ENCODE measurements at places on chromosomes 1 and 21. TPM values are rescaled to one million over a fixed set of nuclear protein-coding genes. Genes with fewer than 3 reads are reported as not detected.
A peak's percentile ranks its signal among the peaks of the same experiment; 100 is the strongest.

GRCh38 chr1:182484067-182484466 is 34.1 kb downstream of the RGSL1 start:
- DNase-seq = no peak

LAX1 gene
- 0.13 TPM for total RNA-seq

DNA sequence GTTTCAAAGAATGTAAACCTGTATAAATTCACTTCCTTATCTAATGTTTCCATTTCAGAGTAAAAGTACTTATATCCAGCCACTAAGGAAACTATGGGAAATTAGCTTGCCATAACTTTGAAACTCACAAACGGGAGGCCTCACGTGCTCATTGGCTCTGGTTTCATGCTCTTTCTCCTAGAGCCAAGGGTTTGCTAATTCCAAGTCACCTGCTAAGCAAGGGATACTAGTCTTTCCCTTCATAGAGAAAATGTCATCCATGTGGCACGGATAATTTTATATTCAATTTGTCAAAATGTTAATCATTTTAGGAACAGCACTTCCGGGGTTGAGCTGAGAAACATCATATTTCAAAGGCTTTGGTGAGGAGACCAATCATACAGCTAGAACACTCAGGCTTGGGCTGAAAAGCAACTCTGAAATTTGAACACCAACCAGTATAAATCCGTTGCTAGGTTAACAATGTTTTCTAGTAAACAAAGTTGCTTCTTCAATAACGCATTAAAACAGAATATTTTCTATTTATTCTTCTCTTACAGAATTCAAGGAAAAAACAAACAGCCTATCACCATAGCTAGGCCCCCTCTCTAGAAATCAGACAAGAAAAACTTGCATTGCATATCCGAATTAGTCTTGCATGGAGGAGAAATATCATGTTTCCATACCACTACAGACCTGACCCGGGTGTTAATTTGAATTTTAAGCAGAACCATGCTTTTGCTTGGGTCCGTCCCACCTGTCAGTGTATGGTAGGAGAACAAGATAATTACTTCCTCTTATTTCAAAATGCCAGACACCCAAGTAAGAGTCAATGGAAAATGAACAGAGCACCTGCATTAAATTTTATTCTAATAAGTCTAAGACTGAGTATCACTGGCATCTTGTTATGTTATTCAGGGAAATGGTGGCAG is 196.1 kb upstream of the ESRRG start:
- DNase-seq = peak; percentile 45

GRCh38 chr1:155759966-155760630 is 71.2 kb downstream of the DAP3 start:
- DNase-seq = no peak

DNA sequence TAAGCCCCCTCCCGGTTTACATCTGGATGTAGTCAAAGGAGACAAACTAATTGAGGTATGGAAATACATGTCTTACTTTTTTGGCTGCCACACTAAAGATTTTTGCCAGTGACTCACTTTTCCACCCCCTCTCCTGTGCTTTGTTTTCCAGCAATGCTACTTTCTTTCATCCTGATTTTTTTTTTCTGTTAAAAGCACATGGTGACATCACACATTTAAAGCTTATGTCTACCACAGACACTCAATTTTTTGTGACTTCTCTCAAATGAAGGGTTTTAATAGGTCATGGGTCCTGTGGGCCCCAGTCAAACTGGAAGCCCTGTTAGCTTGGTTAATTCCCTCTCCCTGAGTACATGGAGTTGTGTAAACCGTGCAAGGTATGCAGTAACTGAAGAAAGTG is 2.2 kb downstream of the PPP1R8 start:
- no peak for DNase-seq

RALGPS2 gene
- total RNA-seq = 9.3 TPM

- no peak for DNase-seq
Observed at GRCh38 chr21:41133874-41134522, 34.0 kb upstream of the BACE2 start.

DNA sequence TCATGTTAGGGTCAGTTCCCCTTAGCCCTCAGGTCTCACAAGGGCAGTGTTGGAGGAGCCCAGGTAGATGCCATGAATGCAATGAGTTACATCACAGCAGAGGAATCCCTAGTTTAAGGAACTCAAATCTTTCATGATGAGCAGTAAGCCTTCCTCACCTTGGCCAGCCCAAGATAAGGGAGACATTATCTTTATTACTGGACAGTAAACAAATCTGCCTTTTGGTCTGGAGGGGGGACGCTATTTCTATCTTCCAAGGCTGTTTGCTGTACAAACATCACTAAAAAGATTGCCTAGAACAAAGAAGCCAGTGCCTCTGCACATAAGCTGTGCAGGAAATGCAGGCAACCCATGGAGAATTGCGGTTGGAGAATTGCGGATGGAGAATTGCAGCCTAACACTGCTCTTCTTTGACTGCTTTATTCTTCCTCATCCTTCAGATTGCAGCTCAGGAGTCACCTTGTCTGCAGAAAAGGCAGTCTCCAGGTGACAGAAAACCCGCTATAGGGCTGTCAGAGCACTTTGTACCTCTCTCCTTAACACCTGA is 2.3 kb upstream of the CHI3L1 start:
- no peak for DNase-seq

USP33 gene
- total RNA-seq = 71.0 TPM

DNA sequence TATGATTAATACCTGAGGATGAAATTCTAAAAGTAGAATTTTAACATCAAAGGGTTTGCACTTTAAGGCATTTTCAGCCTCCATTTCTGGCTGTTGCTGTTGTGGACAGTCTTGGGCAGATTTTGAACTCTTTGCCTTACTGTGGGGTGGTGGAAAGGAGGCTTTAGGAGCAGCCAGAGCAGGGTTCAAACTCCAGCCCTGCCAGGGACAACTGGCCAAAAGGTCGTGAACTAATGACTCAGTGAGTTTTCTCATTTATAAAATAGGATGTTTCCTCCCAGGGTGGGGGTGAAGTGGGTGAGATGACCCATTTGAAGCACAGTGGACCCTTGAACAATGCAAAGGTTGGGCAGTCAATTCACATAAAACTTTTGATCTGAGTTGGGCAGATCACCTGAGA is 36.7 kb downstream of the MAPKAPK2 start:
- DNase-seq = no peak

WNT4 gene
- total RNA-seq = 0.29 TPM

KCNC4 gene
- total RNA-seq = 18.0 TPM

DNA sequence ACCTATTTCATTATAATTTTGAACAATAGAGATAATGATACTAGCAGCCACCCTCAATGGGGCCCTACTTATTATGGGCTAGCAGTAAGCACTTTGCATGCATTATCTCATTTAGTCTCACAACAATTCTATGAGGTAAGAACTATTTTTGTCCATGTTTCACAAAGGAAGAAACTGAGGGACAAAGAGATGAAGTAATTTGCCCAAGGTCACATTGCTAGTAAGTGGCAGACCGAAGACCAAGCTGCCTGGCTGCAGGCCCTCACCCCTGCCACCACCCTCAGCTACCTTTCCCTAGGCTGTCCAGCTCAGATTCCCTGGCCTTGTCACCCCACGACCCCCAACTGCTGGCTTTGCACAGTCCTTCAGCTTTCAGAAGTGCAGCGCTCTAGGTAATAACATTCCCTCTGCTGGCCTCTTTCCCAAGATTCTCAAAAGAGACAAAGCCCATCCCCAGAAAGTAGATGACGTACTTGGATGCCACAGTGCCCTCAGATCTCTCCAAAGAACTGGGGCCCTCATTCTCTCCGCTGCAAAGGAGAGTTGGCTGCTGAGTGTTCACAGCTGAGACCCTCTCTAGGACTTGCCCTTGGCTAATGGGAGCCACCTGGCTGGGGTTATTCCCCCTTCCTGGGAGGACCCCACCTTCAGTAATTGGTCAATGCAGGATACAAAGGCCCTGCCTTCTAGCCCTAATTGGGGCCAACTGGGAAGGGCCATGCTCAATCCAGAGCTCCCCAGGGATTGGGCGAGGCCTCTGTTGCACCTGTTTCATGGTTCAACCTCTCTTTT is 39.5 kb downstream of the IRF2BP2 start:
- no peak for DNase-seq

DNA sequence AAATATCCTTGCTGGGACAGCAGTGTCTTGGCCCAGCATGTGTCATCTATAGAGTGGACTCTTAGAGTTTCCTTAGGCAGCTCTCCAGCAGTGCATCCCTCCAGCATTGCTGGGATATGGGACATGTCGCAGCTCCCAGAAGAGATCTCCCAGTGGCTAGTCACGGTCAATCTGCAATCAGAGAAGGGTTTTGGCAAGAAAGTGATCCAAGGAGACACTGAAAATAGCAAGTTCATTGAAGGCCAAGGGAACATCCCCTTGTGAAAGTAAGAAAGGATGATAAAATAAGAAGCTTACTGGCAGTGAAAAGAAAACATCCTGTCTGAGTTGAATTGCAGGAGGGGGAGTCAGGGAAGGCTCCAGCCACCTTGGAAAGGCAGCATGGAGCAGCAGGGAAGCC is 19.3 kb upstream of the NPL start:
- no peak for DNase-seq

- DNase-seq = no peak
Observed at GRCh38 chr1:53462769-53463501, 3.7 kb downstream of the DMRTB1 start.

DNA sequence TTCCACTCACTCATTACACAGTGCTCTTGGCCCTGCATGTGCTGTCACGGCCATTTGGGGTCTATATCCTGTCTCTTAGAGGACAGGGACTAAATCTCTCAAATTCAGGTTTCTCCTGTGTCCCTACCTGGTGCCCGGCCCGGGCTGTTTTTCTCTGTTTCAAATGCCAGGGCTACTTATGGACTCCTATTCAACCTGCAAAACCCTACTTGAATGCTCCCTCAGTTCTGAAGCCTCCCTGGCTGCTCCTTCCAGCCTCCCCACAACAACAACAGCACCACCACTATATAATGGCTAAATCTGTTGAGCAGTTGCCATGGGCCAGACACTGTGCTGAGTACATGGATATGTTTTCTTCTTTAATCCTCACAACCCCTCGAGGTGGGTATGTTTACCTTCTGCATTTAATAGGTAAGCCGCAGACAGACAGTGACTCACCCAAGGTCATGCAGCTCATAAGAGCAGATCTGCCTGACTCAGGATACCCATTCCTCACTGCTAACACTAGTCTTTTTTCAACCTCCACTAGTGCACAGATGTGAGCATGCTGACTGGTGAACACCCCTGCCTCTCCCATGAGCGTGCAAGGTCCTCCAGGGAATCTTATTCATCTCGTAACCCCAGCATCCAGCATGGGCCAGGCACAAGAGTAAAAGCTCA is 29.9 kb downstream of the DHRS3 start:
- DNase-seq = no peak

GRCh38 chr1:54001591-54001990 is 16.4 kb downstream of the LDLRAD1 start:
- DNase-seq = peak; percentile 80

- DNase-seq = no peak
Observed at GRCh38 chr1:215529111-215529510, 38.0 kb upstream of the KCTD3 start.

DNA sequence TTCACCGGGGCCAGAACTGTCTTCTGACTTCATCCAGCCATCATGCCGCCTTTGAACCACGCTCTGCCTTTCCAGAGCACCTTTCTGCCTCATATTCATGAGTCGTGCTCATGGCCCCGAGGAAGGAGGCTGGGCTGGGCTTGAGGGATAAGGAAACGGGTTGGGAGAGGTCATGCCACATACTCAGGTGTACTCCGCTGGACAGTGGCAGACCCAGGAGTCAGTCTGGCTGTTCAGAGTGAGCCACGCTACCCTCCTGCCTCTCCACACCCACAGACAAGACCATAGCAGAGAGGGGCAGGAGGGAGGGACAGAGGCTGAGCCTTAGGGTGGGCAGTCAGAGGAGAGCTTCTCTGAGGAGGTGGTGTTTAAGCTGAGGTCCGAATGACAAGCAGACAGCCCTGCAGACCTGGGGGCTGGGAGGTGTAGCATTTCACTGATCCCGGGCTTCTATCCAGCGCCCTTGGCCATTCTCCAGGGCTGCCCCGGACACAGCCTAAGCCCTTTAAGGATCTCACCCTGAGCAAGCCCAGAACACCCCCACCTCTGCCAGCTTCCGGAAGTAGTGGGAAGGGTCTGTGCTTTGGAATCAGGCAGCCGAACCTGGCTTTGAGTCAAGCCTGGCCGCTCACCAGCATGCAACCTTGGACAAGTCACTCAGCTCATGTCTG is 102.3 kb downstream of the LACTBL1 start:
- no peak for DNase-seq

DNA sequence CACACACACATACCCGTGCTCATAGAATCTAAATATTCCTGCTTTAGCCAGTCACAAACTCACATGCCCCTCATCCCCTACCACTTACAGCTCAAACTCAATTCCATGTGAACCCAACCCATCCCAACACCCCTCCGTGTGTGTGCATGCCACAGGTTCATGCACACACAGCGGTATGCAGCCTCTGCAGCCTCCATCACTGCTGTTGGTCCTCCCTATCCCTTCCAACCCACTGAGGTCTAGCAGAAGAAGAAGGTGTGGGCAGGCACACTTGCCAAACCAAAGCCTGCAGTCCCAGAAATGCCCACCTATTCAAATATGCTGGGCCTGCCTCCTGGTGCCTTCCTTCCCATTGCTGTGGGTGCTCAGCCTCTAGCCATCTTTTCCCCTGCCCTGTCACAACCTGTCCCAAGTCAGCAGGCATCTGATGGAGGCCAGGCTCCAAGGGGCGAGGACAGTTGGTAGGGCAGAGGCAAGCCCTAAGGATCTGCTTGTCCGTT is 26.2 kb downstream of the SLC2A1 start:
- DNase-seq = no peak

GRCh38 chr21:45060089-45060488 is 14.3 kb upstream of the ADARB1 start:
- DNase-seq = no peak

RAB3B gene
- 0.91 TPM for total RNA-seq

ARV1 gene
- 21.6 TPM for total RNA-seq

DNA sequence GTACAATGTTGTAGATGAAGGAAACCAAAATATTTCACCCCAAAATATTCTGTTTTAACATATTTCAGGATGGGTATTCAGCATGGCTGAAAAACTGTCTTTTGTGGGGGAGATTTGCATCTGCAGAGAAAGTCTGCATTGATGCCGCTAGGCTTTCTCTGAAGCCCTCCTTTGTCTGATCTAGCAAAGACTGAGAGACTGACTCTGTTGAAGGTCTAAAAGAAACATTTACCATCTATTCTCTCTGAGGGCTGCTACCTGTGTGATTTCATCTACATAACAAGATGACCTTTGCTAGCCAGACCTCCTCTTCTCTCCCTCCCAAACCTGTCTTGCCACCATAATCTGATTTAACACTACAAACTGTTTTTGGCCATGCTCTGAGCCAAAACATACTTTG is 12.4 kb upstream of the MT1HL1 start:
- DNase-seq = no peak

GRCh38 chr1:84859866-84860265 is 33.1 kb downstream of the LPAR3 start:
- DNase-seq = peak; percentile 72

- no peak for DNase-seq
Observed at GRCh38 chr1:19750882-19751276, 48.8 kb downstream of the TMCO4 start.

- no peak for DNase-seq
Observed at GRCh38 chr1:188514917-188515316, 1686.2 kb downstream of the PLA2G4A start.

- DNase-seq = no peak
Observed at GRCh38 chr1:183466781-183467180, 5.5 kb upstream of the SMG7 start.

All from esophagus muscularis mucosa (tissue), 4 donors.